ENCODE measurements at places on chromosomes 3 and 15.
A peak's percentile ranks its signal among the peaks of the same experiment; 100 is the strongest.

- DNase-seq: no peak
These were observed 5.3 kb upstream of the MTFMT start for GRCh38 chr15:65034719-65035118.

DNA sequence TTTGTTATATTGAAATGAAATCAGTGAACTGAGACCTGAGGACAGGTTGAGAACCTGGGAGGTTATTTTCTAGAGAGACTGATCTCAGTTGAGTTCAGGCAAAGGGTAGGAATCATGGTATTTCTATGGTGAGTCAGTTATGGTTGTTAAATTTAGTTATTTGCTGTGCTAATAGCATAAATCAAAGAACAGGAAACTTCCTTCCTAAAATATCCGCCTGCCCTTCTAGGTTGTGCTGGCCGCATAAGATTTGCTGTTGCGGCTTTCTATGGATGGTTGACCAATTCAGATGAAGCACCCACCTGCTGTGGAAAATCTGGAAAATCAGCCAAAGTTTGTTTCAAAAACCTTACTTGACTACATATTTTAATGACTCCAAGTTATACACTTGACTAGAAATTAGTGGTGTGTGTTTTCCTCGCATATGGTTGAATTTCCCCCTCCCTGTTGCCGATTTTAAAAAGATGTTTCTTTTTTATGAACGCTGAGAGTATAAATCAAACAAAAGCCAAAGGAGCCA is 52.6 kb downstream of the PLCL2 start:
- no peak for DNase-seq

DNA sequence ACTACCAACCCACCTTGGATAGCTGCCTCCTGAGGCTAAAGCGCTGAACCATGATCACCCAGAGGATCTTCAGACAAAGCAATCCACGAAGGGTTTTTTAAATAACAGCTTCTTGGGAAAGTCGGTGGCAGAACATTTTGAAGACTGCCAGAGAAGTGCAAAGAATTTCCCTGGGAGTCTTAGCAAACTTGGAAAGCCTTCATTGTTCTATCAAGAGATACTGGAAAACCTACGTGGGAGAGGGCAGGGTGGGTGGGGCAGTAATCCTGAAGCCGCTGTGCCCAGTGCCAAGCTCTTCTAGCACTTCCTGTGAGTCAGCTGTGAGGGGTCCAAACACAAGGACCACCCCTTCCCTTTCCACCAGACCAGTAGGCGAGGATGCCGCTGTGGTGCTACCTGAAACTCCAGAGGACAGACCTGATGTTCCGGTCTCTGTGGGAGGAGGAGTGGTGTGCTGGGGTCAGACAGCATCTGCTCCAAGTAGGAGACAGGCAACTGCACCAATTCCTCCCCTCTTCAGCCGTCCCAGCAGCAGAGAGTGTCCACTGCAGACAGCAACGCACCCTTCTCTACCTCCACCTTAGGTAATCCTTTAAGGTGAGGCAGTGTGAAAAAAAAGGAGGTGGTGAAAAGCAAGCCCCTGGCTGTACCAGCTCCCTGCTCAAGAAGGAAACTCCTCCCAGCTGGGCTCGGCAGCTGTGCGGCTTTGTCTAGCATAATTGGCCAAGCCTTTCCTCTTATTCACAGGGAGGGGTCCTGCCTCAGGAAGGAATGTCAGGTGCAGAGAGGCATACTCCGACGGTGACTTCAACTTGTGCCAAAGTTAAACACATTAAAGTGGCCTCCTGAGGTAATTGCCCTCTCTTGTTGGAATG is 99.0 kb downstream of the TMCC1 start:
- peak; percentile 67 for DNase-seq

DNA sequence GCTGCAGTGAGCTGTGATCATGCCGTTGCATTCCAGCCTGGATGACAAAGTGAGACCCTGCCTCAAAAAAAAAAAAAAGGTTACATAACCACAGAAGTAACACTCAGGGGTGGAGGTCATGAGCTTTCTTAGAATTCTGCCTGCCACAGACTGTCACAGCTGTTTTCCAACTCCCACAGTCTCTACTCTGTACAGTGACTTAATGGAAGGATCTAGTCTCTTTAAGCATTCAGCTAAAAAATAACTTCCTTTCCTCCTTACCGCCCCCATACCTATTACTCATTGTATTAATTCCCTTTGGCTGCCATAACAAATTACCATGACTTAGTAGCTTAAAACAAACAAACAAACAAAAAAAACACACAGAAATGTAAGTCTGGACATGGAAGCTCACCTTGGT is 99.6 kb upstream of the UBE2E1 start:
- DNase-seq: no peak

- DNase-seq: no peak
These were observed 192.6 kb upstream of the POU1F1 start for GRCh38 chr3:87468938-87469337.

GRCh38 chr3:5055357-5056110 is 66.6 kb upstream of the ARL8B start:
- DNase-seq: no peak

DNA sequence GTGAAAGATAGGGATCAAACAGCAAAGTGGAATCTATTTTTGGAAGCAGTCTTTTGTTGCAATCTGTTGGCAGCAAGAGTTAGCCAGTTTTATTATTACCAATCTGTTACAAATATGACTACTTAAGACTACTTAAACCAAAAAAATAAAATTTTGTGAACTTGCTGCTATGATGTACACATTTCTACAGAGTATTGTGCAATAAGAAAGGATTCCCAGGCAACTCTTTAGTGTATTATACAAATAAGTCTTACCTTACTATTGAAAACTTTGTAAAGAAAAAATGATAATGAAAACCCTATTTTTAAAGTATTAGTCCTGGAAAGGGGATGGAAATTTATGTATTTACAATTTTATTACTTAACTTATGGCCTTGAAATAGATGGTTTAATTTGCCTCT is 44.7 kb downstream of the CADM2 start:
- no peak for DNase-seq

GRCh38 chr15:67403428-67404154 is 117.3 kb upstream of the C15orf61 start:
- no peak for DNase-seq
